ENCODE measurements at places on chromosomes 11 and 22. TPM values are rescaled to one million over a fixed set of nuclear protein-coding genes. Genes with fewer than 3 reads are reported as not detected.
A peak's percentile ranks its signal among the peaks of the same experiment; 100 is the strongest.

- no peak for DNase-seq
Observed at GRCh38 chr22:20036084-20036482, 15.2 kb downstream of the TANGO2 start.

MSANTD2 gene
- total RNA-seq, result 27.2 TPM

ROBO4 gene
- 11.9 TPM for total RNA-seq

DNA sequence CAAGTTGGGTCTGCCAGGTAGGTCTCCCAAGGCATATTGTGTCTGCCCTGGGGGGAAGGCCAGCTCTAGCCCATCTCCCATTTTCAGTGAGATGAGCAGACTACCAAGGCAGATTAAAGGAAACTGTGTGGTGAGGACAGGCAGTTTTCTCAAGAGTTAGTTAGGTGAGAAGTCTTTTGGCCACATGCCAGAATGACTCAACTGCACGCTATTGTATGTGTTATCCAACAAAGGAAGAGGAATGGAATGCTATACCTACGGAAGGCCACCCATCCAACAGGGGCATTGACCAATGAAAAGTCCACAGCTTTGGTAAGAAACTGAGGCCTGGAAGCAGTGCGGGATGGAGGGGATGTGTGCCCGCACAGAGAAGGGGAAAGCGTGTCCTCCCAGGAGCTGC lies 941.7 kb downstream of the NTM start:
- DNase-seq, result no peak

DNA sequence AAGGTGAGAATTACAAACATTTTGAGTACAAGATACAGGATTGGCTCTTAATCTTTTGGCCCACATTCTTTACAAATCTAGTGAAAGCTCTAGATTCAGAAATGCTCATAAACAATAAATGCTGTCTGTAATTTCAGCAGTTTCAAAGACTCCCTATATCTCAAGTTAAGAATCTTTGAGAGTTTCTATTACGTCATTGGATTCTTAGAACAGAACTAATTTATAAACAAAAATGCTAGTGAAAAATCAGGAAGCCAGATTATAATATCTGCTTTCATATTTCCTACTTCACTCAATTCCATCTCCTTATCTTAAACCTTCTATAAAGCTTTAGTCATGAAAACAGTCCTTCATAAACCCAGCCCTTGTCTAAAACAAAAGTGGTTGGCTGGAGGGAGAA lies 32.1 kb downstream of the CTSC start:
- DNase-seq, result no peak

GLB1L2 gene
- 3.4 TPM for total RNA-seq

KRTAP5-7 gene
- 0.16 TPM for total RNA-seq

KCNJ11 gene
- 5.0 TPM for total RNA-seq

GVQW3 gene
- 5.4 TPM for total RNA-seq

DNA sequence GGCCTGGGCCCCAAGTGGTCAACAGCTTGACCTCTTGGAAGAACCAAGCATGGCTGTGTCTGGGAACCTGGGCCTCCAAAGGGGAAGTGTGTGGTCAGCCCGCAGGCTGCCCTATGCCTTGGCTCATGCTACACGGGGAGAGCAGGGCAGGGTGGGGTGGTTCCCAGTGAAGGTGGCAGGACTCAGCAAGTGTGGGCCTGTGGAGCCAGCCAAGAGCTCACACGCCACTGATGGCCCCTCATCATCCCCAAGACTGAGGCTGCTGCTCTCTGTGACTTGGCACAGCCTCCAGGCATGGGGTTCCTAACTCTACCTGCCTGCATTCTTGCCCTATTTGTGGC lies 15.9 kb upstream of the DGCR8 start:
- no peak for DNase-seq

MS4A8 gene
- total RNA-seq, result 0.66 TPM

DNA sequence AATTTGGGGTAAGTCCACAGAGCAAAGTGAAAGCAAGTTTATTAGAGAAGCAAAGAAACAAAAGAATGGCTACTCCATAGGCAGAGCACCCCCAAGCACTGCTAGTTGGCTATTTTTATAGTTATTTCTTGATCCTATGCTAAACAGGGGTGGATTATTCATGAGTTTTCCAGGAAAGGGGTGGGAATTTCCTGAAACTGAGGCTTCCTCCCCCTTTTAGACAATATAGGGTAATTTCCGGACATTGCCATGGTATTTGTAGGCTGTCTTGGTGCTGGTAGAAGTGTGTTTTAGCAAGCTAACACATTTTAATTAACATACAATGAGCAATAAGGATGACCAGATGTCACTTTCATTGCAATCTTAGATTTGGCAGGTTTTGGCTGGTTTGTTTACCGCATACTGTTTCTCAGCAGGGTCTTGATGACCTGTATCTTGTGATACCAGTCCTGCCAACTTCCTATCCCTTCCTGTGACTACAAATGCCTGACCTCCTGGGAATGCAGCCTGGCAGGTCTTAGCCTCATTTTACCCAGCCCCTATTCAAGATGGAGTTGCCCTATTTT lies 937 bp upstream of the C1QTNF6 start:
- DNase-seq, result no peak

TMEM45B gene
- 11.8 TPM for total RNA-seq

WT1 gene
- 11.6 TPM for total RNA-seq

- no peak for DNase-seq
Observed at GRCh38 chr11:117333917-117334316, 6.3 kb downstream of the CEP164 start.

C11orf21 gene
- total RNA-seq, result 0.96 TPM

DNA sequence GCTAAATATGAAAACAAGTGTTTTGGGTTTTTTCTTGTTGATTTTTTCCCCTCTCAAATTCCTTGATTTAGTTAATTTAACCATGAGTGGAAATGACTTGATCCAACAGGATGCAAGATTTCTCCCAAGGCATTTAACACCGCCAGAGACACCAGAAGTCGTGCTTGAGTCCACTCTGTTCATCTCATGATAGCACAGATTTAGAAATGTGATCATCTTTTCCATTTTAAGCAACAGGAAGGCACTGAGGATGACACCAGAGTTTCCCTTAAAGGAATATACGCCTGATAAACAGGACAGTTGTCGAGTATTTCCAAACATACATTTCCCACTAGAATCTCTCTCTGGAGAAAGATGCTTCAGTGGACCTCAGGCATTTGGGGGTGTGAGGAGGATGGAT lies 318.7 kb downstream of the CADM1 start:
- DNase-seq, result no peak

GRCh38 chr11:26958702-26959049 lies 35.2 kb upstream of the FIBIN start:
- DNase-seq, result no peak

GRCh38 chr11:67352546-67353316 lies 615 bp downstream of the POLD4 start:
- DNase-seq, result no peak

- DNase-seq, result no peak
Observed at GRCh38 chr11:128830290-128831173, 36.6 kb downstream of the KCNJ1 start.

DNA sequence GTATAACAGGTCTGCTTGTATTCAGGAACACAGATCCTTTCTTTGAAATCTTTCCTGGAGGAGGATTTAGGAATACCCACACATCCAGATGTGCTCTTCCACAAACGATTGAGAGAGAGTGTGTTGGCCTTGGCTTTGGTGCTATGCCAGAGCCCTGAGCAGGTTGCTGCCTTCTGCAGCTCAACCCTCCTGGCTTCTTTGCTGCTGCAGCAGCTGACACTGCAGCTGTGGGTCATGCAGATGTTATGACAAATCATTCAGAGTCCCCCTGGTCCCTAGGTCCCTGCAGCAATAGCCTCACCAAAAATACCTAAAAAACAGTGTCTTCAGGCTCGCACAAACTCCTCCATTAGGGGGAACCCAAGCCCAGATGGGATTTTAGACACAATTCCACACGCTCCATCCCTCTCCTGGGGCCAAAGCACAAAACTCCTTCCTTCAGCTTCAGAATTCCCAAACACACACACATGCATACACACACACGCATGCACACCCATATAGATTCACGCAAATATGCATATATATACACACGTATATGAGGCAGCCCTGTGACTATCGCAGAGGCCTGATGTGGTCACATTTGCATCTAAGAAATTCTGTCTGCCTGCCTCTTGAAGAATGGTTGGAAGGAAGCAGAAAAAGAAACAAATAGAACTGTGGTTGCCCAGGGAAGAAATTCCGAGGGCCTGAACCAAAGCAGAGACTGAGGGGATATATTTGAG lies 35.4 kb downstream of the SLN start:
- no peak for DNase-seq

- no peak for DNase-seq
Observed at GRCh38 chr11:44870181-44870580, 80.5 kb downstream of the TP53I11 start.

- no peak for DNase-seq
Observed at GRCh38 chr11:45161252-45162063, 15.0 kb downstream of the PRDM11 start.

DNA sequence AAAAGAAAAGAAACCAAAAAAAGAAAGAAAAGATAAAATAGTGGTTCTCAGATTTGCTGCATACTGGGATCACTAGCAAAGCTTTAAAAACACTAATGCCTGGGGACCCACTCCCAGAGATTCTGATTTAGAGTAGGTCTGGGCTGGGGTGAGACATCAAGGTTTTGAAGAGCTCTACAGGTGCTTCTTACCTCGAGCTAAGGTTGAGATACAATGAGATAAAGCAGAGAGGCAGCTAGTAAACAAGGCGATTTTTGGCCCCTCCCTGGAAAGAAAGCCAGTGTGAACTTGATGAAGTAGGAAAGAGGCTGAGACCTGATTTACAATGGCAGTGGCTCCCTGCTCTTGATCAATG lies 327.6 kb upstream of the CCDC90B start:
- DNase-seq, result no peak

- DNase-seq, result peak; percentile 67
Observed at GRCh38 chr11:117843666-117844484, 19.3 kb upstream of the FXYD2 start.

CNTN5 gene
- not detected for total RNA-seq

DNA sequence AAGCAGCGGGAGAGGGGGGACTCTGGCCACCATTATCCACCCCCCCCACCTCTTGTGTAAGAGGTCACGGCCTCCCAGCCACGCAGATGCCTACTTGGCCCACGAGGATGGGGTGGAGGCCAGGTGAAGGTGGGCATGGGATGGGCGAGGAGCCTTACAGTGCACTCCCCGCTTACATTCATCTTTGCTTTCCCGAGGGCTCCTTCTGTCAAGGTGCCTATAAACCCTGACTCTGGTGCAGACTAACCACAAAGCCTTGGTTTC lies 13.1 kb downstream of the NPTXR start:
- DNase-seq, result no peak

GRCh38 chr11:5689551-5689983 lies at the start of gene TRIM22:
TRIM22 (plus strand) TSS chr11:5689790; CDS start chr11:5696233, 6,443 bp downstream.
- no peak for DNase-seq

DNA sequence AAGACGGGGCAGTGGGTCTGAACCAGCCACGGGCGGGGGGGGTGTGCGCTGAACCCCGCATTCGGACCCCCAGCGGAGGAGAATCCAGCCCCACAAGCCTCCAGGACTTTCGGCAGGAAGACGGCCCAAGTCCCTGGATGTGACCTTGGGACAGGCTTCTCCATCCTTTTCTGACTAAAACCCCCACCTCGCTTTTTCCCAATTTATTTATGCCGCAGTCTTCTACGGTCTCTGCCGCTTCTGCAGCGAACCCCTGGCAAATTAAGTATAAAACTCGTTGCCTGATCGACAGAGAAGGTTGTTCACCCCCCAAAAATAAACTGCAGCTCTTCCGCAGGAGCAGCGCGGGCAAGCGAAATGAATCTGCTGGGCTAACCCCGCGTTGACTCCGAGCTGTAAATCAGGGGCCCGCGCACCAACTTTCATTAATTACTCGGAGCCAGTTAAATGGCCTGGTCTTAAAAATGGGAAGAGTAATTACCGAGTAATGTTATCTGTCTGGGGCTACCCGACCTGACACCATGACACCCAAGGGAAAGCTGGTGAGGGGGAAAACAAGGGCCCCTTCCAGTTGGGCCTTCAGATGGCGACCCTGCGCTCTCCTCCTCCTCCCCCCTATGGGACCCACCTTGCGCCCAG lies 6.6 kb downstream of the WT1 start:
- DNase-seq, result no peak

DNA sequence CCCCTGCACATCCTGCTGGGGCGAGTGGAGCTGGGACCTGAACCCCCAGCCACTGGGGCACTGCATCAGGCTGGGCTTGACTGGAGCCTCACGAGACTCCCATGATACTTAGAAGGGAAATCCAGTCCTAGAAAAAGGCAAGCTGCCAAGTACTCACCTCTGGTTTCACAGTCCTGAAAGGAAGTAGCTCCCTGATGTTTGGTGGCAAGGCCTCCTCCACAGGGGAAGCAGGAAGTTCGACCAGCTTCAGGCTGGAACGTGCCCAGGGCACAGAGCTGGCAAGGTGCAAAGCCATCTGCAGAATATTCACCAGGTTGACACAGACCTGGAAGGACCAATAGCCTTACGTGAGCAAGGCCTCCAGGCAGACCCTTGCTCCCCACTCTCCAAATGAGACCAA lies 26.8 kb upstream of the NRIP3 start:
- DNase-seq, result no peak

SPINDOC gene
- total RNA-seq, result 13.8 TPM

DNA sequence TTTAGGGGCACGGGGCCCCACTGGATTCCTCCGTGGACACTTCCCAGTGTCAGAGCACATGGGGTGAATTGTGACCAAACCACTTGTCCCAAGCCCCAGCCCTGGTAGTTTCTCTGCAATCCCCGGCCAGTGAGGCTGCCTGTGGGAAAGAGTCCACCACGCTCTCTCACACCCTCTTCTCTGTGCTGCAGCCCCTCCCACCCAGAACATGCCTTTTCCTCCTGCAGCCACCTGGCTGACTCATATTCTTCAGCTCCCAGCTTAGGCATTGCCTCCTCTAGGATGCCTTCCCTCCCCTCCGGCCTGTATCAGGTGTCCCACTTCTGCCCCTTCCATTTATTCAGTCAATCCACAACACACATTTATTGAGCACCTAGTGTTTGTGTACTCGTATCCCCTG lies 5.4 kb upstream of the RPS6KB2 start:
- no peak for DNase-seq

ISX gene
- not detected for total RNA-seq

DNA sequence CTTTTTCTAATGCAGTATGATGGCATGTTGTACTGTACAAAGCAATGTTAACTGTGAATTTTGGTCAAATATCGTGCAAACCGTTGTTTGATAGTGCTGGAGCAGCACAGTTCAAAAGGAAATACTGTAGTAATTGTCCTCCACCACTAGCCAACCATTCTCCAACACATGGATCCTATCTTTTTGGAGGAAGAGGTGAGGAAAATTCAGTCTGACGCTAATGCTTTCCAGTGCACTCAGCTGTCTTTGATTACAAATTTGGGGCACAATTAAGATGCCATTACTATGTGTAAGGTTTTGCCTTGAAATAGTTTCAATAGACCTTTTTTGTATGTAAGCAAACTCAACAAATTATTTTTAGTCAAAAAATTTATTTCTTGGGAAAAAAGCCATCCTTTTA lies 240.5 kb upstream of the CCDC179 start:
- no peak for DNase-seq

ME3 gene
- 53.0 TPM for total RNA-seq

FGF3 gene
- not detected for total RNA-seq

All from breast epithelium (tissue), 4 donors.